ENCODE measurements at places on chromosomes 12 and 14.

DNA sequence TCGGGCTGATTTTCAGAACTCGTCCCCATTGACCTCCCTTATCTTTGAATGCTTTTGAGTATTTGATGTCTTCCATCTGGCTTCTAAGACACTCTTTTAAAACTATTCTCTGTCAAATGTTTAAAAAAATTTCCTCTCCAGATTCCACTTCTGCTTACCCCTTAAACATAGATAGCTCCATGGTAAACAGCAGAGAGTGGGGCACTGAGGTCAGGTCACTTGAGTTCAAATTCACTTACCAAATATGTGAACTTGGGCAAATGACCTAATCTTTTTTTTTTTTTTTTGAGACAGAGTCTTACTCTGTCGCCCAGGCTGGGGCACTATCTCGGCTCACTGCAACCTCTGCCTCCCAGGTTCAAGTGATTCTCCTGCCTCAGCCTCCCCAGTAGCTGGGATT is 126.8 kb upstream of the CPSF6 start:
- no peak for DNase-seq

DNA sequence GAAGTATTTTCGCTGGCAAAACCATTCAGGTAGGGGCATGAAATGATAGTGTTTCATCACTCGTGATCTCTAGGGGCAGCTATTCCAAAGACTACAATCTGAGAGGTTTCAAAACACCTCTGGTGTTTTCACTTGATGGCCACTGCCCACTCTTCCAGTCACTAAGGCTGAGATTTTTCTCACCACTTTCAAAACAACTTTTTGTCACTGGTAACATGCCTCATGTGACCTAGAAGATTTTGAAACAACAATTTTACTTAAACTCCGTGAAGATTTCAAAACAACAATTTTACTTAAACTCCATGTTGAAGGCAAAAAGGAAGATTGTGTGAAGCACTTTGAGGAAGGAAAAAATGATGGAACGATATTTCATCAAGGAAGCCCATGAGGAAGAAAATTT is 1.2 kb upstream of the IRAK3 start:
- no peak for DNase-seq

- no peak for DNase-seq
Observed at GRCh38 chr14:69464379-69464778, 20.1 kb upstream of the PLEKHD1 start.

DNA sequence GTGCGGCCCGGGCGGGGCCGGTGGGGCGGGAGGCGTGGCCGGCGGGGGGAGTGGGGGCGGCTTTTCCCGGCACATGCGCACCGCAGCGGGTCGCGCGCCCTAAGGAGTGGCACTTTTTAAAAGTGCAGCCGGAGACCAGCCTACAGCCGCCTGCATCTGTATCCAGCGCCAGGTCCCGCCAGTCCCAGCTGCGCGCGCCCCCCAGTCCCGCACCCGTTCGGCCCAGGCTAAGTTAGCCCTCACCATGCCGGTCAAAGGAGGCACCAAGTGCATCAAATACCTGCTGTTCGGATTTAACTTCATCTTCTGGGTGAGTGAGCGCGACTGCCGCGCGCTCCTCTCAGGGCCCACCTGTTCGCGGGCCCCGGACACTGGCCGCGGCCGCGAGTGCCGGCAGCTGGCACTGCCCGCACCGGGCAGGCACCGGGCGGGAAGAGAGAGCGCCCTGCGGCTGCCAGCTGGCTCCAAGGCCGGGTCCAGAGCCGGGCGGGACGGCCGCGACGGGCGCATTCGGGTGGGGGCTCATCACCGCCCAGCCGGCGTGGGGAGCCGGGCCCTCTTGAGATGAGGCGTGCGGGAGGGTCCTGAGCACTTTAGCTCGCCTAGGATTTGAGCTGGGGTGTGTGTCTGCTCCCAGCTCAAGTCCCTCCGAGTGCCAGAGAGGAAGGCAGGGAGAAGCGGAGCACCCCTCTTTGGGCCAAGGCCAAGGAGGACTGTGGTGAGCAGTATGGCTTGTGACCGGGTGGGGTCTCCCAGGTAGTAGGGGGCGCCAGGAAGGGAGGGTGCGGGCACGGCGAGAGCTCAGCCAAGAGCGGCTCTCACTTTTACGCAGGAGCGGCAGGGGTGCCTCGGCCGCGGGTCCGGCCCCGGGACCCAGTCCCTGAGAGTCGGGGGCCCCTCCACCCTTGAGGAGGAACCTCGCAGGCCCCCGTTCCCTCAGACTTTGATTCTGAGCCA is at the start of gene CD9:
TSS of gene CD9 (plus strand) at position 145 of the 957 bp plus-strand sequence. CDS start at position 245, 100 bp downstream.
- peak; percentile 33 for DNase-seq

Data from activated CD4-positive, alpha-beta T cell treated with anti-CD3 and anti-CD28 coated beads for 4 hours (primary cell).